ENCODE measurements at places on chromosomes 11 and 22.
A peak's percentile ranks its signal among the peaks of the same experiment; 100 is the strongest.

- peak; percentile 32 for DNase-seq
Measured at GRCh38 chr11:61803889-61804647, 11.4 kb downstream of the FEN1 start.

DNA sequence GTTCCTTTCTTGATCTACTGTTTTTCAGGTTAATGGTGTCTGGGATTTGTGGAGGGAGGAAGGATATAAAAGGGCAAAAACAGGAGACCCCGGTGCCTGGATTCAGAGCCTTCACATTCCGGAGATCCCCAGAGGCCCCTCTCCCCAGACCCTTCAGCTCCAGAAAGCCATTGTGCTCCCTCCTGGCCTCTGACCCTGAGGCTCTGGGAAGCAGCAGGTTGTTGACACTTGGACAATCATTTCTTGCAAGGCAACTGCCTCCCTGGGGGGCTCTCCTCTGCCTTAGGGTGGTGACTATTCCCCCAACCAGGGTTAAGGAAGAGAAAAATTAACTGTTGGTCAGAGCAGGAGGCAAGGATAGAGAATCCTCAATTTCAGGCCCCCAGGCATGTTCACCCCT, 86.9 kb upstream of the NNMT start:
- DNase-seq, result no peak

DNA sequence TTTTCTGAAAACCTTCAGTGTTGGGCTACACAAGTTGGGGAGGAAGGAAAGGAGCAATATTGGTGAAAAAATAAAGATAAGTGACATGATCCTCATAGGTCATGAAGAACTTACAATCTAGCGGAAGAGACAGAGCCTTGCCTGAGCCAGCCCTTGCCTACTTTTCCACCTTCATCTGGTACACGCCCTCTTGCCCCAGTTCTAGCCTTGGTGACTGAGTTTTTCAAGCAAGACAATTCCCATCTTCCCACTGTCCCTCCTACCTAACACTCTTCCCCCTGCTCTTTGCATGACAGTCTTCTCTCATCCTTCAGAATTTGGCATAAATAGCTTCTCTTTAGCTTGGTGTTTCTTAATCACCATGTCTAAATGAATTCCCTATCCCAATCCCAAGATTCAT, 42.6 kb downstream of the BBOX1 start:
- DNase-seq, result no peak

- DNase-seq, result peak; percentile 6
Measured at GRCh38 chr11:11635443-11635842, 13.6 kb upstream of the GALNT18 start.

DNA sequence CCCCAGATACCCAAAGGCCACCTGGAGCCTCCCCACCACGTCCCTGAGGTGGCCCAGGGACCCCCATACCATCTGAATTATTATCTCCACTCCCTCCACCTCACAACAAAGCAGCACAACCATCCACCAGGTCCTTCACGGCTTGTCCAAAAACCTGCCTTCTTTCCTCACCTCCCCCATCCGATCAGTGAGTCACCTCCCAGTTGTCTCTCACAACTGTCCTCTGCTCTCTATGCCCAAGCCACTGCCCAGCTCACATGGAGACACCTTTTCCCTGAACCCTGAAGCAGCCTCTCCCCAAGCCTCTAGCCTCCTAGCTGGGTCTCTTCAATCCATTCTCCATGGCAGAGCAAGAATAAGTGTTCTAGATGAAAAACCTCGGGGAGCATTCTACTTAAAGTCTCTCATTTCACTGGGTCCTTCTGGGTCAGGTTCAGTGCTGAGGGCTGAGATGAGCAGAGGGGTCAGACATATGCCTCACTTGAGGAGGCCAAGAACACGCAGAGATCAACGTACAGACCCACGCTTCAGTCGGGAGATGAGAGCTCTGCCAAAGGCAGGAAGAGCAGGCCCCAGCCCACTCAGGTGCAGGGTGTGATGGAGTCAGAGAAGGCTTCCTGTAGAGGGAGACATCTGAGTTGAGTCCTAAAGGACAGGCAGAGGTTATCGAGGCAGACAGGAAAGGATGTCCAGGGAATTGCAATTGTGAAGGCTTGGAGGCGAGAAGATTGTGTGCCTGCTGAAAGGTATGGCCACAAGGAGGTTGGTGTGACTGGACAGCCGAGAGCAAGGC, 74.7 kb downstream of the PDE2A start:
- no peak for DNase-seq

GRCh38 chr22:47195156-47195483, 432.7 kb downstream of the TBC1D22A start:
- DNase-seq, result no peak

- no peak for DNase-seq
Measured at GRCh38 chr11:31492320-31492913, 17.0 kb downstream of the IMMP1L start.

- DNase-seq, result no peak
Measured at GRCh38 chr11:104352036-104352435, 188.1 kb upstream of the PDGFD start.

DNA sequence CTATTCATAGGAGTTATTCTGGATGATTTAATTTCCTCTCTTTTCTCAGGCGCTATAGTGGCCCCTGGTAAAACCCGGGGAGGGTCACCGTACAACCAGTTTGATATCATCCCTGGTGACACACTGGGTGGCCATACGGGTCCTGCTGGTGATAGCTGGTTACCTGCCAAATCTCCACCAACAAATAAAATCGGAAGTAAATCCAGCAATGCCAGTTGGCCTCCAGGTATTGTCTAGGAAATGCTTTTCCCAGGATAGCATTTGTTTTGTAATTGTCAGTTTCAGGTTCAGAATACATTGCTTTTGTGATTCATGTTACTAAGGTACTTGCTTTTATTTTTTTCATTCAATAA, 35.6 kb upstream of the ADSL start:
- no peak for DNase-seq

DNA sequence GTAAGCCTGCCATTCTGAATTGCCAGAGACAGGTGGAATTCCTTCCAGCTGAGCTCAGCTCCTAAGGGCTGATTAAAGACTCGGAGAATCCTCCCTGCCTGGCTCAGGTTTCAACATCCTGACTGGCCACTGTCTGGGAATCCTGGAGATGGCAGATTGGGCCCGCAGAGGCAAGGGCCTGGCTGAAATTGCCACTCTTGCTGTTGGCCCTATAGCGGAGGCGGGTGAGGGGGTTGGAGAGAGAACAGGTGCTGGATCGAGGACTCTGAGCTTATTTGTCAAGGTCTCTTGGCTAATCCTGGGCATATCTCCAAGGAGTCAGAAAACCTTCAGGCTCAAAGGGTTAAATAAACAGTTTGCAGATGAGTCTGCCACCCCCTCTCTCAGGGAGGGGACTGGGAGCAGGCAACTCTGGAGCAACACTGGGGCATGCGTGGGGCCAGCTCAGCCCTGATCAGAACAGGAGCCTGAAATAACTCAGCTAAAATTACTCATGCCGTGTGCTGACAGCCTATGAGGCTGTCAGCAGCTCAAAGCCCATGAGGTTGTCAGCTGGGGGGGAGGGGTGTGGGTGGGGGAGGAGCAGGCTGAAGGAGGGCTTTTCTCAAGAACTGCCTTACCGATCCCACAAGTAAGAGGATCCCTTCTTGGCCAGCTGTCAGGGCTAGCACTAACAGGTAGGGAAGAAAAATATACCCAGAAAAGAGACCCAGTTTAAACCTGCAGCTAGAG, 14.7 kb upstream of the MFRP start:
- DNase-seq, result peak; percentile 36

GRCh38 chr22:19983741-19984140, 32.9 kb downstream of the ARVCF start:
- no peak for DNase-seq

GRCh38 chr11:1223346-1224110, 662 bp downstream of the MUC5B start:
- no peak for DNase-seq

- DNase-seq, result no peak
Measured at GRCh38 chr11:19838994-19839768, 126.5 kb downstream of the NAV2 start.

GRCh38 chr11:106217456-106217855, 140.0 kb downstream of the AASDHPPT start:
- no peak for DNase-seq

- DNase-seq, result no peak
Measured at GRCh38 chr11:66815646-66816045, 27.6 kb upstream of the RCE1 start.

DNA sequence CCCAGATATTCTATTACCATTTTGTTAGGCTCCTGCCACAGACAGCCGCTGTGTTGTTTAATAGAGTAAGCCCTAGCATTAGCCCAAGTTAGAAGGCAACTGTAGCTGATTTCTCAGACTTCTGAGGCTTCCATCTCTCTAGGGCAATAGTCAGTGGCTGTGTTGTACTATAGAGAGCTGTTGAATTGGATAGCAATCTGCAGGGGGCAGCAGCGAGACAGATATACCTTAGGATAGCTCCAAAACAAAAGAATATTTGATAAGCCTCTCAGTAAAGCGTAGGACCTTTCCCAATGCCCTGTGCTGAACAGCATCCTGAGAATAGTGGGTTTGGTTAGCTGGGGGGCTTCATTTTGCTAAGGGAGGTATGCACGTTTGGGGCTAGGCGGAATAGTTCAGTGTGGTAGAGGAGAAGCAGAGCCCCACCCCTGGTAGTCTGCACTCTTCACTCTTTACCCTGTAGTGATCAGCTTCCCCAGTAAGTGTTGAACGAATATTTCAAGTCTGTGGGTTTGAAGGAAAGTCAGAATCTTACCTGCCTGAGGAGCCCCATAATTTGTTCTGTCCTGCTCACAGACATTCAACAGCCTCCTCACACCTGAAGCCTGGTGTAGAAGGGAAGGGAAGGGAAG, 515.1 kb downstream of the INSC start:
- DNase-seq, result no peak

GRCh38 chr11:128929991-128930390, 12.7 kb downstream of the TP53AIP1 start:
- DNase-seq, result no peak

DNA sequence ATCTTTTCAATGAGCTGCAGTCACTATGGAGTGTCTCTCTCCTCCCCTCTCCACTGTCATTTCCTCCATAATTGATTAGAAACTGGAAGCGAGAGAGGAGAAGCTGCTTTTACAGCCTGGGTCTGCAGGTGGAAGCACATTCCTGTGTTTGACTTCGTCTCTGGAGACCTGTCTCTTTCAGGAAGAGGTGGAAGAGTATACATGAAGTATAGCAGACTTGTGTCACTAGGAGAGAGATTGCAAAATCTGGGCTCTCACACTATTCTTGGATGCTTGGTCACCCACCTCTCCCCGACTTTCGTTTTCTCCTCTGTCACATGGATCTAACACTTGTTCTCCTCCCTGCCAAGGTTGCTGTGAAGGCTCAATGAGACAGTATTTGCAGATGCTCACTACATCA, 323.3 kb downstream of the NTM start:
- no peak for DNase-seq

- no peak for DNase-seq
Measured at GRCh38 chr11:79088967-79089366, 351.9 kb downstream of the TENM4 start.

- DNase-seq, result no peak
Measured at GRCh38 chr22:24423519-24424000, 3.8 kb upstream of the ADORA2A start.

GRCh38 chr11:10243896-10244575, 50.0 kb downstream of the SBF2 start:
- DNase-seq, result no peak

- DNase-seq, result no peak
Measured at GRCh38 chr11:43547889-43548381, 132.6 kb upstream of the HSD17B12 start.

GRCh38 chr22:43308836-43309235, 34.3 kb downstream of the SCUBE1 start:
- DNase-seq, result no peak

DNA sequence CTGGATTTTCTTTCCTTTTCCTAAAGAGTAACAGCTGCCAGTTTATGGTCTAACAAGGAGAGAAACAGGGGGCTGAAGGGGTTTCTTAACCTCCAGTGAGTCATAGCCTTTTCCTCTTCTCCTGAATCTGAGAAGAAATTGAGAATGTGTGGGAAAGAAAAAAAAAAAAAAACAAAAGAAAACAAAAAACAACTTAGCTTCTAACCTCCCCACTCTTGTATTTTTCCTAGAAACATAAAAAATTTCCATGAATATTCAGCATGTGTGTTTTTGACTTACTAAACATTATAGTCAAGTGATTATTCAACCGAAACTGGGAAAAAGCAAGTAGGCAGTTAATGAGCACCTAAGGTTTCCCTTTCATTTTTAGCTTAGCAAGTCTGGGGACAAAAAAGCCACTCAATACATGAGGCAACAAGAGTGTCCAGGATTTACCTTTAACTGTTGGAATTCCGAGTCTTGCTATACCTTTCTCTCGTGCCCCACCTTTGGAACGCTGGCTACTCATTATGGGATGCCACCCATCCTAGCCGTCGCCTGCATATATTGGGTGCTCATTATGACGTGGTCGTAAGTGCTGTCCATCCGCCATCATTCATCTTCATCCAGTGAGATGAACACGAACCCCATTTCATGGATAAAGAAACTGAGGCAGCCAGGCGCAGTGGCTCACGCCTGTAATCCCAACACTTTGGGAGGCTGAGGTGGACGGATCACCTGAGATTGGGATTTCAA, 2.4 kb downstream of the ASPHD2 start:
- DNase-seq, result no peak

DNA sequence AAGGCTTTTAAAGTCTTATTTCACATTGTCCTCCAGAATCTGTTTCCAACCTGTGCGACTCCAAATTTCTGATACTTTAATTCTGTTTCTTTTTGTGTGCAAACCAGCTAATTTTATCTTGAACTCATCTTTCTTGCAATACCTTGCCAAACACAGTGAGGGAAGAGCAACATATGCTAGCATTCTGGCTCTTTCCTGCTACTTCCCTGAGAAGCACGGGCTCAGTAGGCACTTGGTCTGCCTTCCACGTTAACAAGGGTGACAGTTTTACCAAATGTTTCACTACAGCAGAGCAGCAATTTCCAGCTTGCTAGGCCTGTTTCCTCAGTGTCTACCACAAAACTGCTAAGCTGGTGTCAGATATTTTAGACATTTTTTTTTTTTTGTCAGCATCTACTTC, 405.8 kb downstream of the NTM start:
- DNase-seq, result no peak

GRCh38 chr11:67493548-67494370, 10.9 kb downstream of the AIP start:
- no peak for DNase-seq

GRCh38 chr11:85826116-85826855, 15.3 kb upstream of the SYTL2 start:
- no peak for DNase-seq

DNA sequence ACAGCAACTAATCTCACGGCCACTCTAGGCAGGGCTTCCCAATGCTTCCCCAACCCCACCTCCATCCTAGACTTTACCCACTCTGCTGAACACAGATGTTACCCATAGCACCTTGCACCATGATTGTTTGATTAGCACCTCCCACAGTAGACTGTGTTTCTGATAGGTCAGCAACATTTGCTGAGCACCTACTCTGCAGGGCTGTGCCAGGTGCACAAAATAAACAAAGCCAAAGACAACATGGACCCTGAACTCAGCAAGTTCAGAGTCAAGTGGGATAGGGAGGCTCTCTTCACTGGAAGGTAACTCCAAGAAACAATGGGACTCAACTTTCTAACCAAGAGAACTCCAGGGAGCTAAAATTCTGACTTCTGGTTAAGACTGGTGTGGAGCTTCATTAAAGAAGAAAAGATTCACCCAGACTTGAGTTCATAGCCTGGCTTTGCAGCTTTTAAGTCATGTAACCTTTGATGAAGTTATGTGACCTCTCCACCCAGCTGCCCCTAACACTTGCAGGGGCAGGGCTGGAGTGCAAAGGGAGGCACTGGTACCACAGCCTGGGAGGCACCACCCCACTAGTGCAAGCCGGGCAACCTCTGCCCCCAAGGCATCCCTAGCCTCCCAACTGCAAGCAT, 6.7 kb upstream of the RTN4RL2 start:
- DNase-seq, result no peak

- DNase-seq, result no peak
Measured at GRCh38 chr11:26078231-26078821, 253.6 kb upstream of the ANO3 start.

Data from NCI-H2227 treated with DMSO at 0.1 percent for 48 hours (cell line).